ENCODE measurements at places on chromosomes 3 and 15. TPM values are rescaled to one million over a fixed set of nuclear protein-coding genes. Genes with fewer than 3 reads are reported as not detected.

Gene AGBL1
- 0.91 TPM for total RNA-seq

Gene GRAMD1C
- 11.6 TPM for total RNA-seq

Gene SLC51B
- not detected for total RNA-seq

Gene CD80
- total RNA-seq, result 0.36 TPM

Gene SLC24A5
- total RNA-seq, result 0.18 TPM

Gene HYKK
- total RNA-seq, result 1.00 TPM

Gene PCOLCE2
- total RNA-seq, result 12.6 TPM

Gene IGDCC3
- 19.8 TPM for total RNA-seq

Gene UACA
- 43.5 TPM for total RNA-seq

Gene DAZL
- 0.09 TPM for total RNA-seq

Gene IL20RB
- total RNA-seq, result 0.45 TPM

Gene SEMA7A
- total RNA-seq, result 18.1 TPM

Gene TBL1XR1
- total RNA-seq, result 187 TPM

Gene CIDEC
- total RNA-seq, result not detected

Gene AP3S2
- total RNA-seq, result 45.7 TPM

Gene NANOGP8
- total RNA-seq, result 0.91 TPM

Gene LRRN1
- 77.3 TPM for total RNA-seq

Gene LDHAL6B
- not detected for total RNA-seq

Gene HHLA2
- 0.18 TPM for total RNA-seq

Gene CYP8B1
- total RNA-seq, result not detected

Gene P2RY12
- 20.6 TPM for total RNA-seq

Gene BSN
- total RNA-seq, result 13.7 TPM

Gene HCLS1
- total RNA-seq, result 1.8 TPM

Gene MAP6D1
- 5.3 TPM for total RNA-seq

Data from cerebellum (tissue), 4 donors.